Activated CD4-positive, alpha-beta T cell treated with anti-CD3 and anti-CD28 coated beads, Interleukin-2, amount 10 ng/mL, durations not matched to agents 7 days and 5 days (primary cell): ENCODE measurements at places on chromosomes 2 and 18. TPM values are rescaled to one million over a fixed set of nuclear protein-coding genes. Genes with fewer than 3 reads are reported as not detected.

GRCh38 chr2:195622966-195623365 is 34.1 kb upstream of the SLC39A10 start:
- H3K4me3 ChIP-seq: no peak overlapping the region
- H3K27me3 ChIP-seq: no peaks in the 10 kb centered on the region
- H3K27ac ChIP-seq: no peak overlapping the region
- H3K36me3 ChIP-seq: peaks cover 10% of the 10 kb centered on the region

TMEM198 gene
- total RNA-seq: 0.69 TPM

DNA sequence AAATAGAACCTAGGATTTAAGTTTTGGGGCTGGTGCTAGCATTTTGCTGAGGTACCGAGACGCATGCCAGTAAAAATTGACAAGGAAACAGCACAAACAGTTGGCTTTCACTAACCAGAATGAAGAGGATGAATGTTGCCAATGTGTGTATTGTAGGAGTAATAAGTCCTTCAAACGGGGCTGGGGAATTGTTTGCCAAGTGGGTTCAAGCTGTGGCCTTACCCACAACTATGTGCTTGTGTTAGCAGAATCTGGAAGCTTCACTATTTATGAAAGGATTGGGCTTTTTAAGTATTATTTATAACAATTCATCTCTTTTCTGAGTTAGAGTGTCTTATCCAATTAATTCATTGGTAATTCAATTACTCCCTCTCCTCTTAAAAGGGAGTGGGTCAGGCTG is 15.0 kb upstream of the KIF5C start:
- no peaks in the 10 kb centered on the region for H3K36me3 ChIP-seq
- peaks cover 17% of the 10 kb centered on the region for H3K27me3 ChIP-seq
- no peaks in the 10 kb centered on the region for H3K4me1 ChIP-seq
- no peak overlapping the region for H3K27ac ChIP-seq

APLF gene
- total RNA-seq: 2.7 TPM

DNA sequence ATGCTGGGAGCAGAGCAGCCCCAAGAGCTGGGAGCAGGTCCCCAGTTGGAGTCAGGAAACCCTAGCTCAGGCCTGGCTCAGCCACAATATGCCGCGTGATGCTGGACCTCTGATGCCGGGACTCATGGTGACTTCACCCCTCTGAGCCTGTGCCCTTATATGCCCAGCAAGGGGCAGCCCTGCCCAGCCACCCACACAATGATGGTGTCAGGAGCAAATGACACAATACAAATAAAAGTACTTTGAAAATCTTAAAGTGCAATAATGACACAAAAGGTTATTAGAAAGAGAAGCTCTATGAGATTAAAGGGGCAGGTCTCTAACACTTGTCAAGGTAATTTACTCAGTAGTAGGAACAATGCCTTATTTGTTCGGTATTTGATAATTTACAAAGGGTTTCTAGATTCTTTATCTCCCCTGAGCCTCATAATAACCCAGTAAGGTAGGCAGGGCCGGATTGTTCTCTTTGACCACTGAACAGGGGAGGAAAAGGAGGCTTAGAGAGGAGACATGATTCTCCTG is 18.3 kb upstream of the KIF3C start:
- peaks cover 3% of the 10 kb centered on the region for H3K27me3 ChIP-seq
- no peak overlapping the region for H3K4me3 ChIP-seq
- H3K4me1 ChIP-seq: peaks cover 3% of the 10 kb centered on the region
- DNase-seq: no peak

DNA sequence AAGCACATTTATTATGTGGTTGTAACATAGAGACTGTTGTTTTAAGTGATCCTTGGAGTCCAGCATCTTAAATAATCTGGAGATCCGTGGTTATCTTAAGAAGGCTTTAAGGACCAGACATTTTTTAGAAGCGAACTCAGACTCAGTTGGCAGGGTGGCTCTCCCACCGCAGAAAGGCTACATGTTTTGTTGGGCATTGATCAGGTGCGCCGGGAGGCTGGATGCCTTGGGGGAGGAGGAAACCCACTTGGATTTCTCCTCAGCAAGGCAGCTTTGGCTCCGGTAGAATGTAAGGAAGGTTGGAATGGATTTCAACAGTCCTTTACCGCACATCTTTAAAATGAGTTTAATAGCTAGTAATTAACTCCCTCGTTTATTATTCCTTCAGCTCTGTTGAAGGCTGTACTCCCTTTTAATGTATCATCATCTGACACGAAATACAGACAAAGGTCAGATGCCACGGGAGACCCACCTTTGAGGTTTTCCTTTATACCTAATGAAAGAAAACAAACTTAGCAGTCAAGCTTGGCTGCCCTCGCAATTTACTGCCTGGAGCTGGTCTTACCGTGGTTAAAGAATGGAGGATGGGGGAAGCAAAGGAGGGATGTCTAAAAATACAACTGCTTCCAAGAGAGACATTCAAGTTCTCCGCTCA is 1.2 kb downstream of the TMEM200C start:
- H3K4me3 ChIP-seq: no peak overlapping the region
- H3K36me3 ChIP-seq: no peaks in the 10 kb centered on the region
- no peak overlapping the region for H3K27ac ChIP-seq
- peaks cover 73% of the 10 kb centered on the region for H3K27me3 ChIP-seq
- no peak for DNase-seq
- peaks cover 7% of the 10 kb centered on the region for H3K4me1 ChIP-seq

GRCh38 chr18:36211612-36212065 is 24.3 kb downstream of the MOCOS start:
- no peak overlapping the region for H3K27ac ChIP-seq
- no peak for DNase-seq
- no peaks in the 10 kb centered on the region for H3K36me3 ChIP-seq
- H3K4me1 ChIP-seq: no peaks in the 10 kb centered on the region
- peaks cover 10% of the 10 kb centered on the region for H3K27me3 ChIP-seq

ABHD3 gene
- total RNA-seq: 53.4 TPM

GRCh38 chr2:64844087-64844486 is 145.1 kb upstream of the SLC1A4 start:
- peaks cover 14% of the 10 kb centered on the region for H3K4me1 ChIP-seq
- no peak overlapping the region for H3K4me3 ChIP-seq
- H3K36me3 ChIP-seq: no peaks in the 10 kb centered on the region
- H3K27me3 ChIP-seq: peaks cover 5% of the 10 kb centered on the region

DNA sequence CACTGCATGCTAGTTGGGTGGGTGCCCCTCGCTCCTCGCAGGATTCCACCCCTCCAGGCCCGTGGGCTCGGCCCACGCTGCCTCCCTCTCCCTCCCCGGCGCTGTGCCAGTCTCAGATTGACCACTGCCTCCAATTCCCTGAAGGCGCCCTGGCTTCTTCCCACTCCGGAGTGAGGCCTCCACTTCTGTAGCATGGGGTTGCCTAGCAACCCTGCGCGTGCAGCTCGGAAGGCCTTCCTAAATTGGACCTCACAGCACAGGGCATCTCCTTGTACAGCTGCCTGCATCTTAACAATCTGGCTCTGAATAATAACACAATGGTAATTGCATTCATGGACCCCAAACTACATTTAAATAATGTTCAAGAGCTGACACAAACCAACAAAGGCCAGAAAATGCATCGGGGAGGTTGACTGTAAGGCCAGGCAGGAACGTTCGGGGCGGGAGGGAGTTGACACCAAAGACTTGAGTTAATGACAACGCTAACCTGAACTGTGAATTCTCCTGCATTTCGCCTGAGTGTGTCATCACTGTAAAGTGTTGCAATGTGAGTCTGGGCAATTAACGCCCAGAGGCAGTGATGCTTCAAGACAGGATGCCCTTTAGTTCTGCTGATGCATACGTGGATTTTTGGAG is 222.9 kb downstream of the ZBTB7C start:
- H3K27me3 ChIP-seq: peaks cover 11% of the 10 kb centered on the region
- no peaks in the 10 kb centered on the region for H3K36me3 ChIP-seq
- no peak overlapping the region for H3K4me3 ChIP-seq
- H3K27ac ChIP-seq: no peak overlapping the region
- no peaks in the 10 kb centered on the region for H3K4me1 ChIP-seq

DNA sequence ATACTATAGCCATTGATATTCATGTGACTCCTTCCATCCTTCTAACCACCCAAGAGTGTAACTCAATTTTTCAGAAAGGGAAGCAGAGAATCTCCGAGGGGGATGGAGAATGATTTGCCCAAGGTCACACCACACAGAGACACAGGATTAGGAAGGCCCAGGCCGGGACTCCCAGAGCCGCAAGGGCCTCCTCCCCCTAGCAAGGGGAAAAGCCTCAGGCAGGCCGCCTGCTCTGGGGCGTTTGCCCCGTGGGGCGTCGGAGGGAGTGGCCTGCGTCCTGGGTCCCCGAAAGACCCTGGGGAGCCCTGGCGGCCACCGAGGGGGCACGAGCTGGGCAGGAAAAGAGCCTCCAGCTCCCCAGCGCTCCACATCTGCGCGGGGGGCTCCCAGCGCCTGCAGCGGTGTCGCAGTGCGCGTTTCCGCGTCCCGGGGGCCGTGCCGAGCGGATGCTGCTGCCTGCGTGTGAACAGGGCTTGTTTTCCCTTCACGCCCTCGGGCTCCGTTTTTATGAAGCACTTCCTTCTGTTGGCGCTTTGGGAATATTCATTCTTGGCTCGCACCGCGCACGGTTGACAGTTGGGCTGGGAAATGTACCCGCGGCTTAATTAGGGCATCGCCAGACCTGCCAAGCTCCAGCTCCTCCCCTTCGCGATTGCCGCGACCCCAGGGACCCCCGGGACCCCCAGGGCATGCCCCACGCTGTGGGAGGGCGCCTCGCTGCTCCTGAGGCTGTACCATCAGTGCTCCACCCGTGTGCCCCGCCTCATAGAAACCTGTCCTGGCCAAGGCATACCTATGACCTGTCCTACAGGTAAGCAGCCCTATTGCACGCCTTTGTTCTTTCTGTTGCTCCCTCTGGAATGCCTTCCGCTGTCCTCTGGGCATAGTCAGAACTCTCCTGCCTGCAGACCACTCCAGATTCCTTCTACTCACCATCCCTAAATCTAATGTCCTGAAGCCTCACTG is 158.9 kb upstream of the GLI2 start:
- no peak for DNase-seq
- peaks cover 24% of the 10 kb centered on the region for H3K27me3 ChIP-seq
- H3K4me1 ChIP-seq: no peaks in the 10 kb centered on the region
- H3K4me3 ChIP-seq: no peak overlapping the region
- no peaks in the 10 kb centered on the region for H3K36me3 ChIP-seq

PPIG gene
- 61.7 TPM for total RNA-seq

CD8A gene
- 0.72 TPM for total RNA-seq

- H3K4me1 ChIP-seq: no peaks in the 10 kb centered on the region
- no peak overlapping the region for H3K4me3 ChIP-seq
- no peak for DNase-seq
- no peak overlapping the region for H3K27ac ChIP-seq
- no peaks in the 10 kb centered on the region for H3K36me3 ChIP-seq
- H3K27me3 ChIP-seq: peaks cover 14% of the 10 kb centered on the region
These were observed 10.9 kb upstream of the CNRIP1 start for GRCh38 chr2:68330691-68331090.

DNA sequence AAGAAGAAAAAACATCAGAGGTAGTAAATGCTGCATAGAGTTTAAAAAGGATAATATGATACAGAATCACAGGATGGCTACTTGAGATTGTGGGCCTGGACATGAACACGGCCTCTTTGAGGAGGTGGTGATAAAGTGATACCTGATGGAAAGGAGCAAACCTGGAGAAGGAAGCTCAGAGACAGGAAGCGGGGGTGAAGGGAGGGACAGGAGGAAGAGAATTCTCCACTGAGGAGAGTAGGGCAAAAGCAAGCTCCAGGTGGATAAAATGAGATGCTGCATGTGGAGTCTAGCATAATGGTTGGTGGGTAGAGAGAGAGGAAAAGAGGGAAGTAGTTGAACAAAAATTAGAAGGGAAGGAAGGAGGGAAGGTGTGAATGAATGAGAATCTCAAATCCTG is 77.0 kb upstream of the GALNT3 start:
- peaks cover 9% of the 10 kb centered on the region for H3K4me1 ChIP-seq
- DNase-seq: no peak
- H3K4me3 ChIP-seq: no peak overlapping the region
- H3K36me3 ChIP-seq: no peaks in the 10 kb centered on the region
- no peaks in the 10 kb centered on the region for H3K27me3 ChIP-seq
